ENCODE measurements at places on chromosomes 3 and 15.
A peak's percentile ranks its signal among the peaks of the same experiment; 100 is the strongest.

GRCh38 chr3:20405231-20405630, 219.2 kb upstream of the SGO1 start:
- no peak for DNase-seq

DNA sequence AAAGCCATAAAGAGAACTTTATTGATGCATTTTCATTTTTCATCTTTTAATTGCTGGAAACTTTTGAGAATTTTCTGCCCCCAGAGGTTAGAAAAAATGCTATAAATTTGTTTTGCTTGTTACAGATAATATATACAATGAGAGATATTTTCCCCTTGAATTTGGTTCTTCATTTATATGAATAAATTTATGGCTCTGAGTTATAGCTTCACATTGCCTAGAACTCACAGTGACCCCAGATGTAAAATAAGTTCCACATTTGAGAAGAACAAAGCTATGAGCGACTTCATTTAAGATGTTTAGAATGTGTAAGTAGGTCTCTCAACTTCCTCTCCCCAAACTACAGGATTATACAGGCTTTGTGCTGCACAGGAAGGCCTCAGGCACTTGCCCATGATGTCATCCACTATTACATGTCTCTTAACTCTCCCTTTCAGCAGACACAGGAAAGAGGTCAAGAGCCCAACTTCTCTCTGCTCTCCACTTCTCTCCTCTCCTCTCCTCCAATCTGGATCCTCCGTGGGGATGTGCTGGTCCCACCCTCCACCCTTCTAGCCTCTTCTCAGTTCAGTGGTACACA, 92.8 kb downstream of the DUT start:
- DNase-seq, result no peak

DNA sequence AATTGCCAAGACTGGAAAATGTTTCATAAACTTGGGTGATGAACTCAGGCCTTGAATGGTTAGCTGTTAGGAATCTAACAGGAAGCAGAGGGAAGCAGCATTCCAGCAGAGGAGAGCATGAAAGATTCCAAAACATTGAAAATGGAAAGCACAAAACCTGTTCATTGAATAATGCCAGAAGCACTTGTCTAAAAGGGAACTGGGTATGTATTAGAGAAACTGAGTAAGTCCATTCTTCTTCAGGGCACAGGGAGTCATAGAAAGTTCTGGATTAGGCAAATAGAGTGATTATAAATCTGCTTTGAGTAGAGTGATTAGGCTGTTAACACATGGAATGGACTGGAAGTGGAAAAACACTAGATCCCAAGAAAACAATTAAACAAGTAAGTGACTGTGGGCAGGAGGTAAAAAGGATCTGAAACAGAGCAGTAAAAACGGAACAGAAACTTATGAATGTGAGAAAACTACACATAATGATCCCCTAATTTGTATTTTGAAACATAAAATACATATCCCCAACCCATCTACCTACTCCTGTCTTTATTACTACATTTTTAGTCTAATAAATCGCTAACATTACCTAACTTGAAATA, 343.4 kb downstream of the TBC1D5 start:
- DNase-seq, result no peak

GRCh38 chr3:130654921-130655320, 91.7 kb downstream of the PIK3R4 start:
- no peak for DNase-seq

DNA sequence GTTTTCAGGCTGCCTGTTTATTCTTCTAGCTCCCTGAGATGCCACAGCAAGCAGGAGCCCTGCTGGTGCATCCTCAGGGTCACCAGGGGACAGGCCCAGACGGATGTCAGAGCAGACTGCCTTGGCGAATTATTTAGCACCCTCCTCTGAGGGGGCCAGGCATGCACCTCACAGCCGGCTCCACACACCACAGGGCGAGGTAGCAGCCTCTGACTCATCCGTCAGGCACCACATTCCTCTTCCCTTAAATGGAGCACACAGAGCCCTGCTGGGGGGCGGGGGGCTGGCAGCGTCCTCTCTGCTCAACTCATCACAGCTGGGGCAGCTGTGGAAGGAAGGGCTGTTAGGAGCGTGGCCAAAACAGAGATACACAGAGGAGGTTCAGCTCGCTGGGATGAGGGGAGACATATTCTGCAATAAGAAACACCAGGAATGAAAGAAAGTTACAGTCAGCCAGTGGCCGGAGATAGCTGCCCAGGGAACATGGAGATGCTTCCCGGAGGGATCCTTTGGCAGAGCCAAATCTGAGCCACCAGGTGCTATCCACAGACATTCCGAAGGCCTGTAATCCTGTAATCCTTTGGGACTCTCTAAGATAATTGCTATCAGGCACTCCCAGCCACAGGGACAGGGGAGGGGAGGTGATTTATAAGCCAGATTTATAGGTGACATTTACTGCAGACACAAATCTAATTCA, 13.9 kb upstream of the PRICKLE2 start:
- no peak for DNase-seq

DNA sequence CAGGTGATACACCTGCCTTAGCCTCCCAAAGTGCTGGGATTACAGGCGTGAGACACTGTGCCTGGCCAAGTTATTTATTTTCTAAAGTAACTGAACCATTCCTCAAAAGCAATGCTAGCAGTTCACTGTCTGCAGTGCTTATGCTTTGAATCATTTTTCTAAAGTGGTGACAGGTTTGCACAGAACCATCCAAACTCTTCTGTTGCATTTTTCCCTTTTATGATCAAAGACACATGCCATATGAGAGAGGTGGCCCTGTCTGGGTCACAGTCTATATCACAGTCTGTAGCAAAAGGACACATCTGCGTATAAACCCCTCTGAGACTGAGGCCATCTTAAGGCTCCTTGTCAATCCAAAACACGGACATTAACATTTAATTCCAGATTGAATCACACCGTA, 17.2 kb downstream of the CDCP1 start:
- no peak for DNase-seq

DNA sequence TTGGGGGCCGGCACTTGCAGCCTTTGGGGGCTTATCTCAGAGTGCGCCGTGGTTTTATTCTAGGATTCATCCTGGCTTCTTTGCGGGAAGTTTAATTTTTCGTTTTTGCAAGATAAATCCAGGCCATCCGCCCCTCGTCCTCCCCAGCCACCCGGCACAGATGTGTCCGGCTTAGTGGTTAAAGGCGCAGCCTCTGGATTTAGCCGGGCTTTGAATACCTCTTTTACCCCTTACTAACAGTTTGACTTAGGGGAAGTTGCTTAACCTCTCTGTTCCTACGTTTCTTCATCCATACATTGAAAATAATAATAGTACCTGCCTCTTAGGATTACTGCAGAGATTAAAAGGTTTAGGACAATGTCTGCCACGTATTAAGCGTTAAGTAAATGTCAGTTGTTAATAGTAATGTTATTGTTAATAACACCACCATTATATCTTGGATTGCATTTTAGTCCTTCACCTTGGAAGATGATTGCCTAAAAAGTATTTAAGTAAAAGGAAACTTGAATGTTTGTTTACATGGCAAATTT, 714 bp downstream of the ECT2 start:
- DNase-seq, result peak; percentile 7

DNA sequence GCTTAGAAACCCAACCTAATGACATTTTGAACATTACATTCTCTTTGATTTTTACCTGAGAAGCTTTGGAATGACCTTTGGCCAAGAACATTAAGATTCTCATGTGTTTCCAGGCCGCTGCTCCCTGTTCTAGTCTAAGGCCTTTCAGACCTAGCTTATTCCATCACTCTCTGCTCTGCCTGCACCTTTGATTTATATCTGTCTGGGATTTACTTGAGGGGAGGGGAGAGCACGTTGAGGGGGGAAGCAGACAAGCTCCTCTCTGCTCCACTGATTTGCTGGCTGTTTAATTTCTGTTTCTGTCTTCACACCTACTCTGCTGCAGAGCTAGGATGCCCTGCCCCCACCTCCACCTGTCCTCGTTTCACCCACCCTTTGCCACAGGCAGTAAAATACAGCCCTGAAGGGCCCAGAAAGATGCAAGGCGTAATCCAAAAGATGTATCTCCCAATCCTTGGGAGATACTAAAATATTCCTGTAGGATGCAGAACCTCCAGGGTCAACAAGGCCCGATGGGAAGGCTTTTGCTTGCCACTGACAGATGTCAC, 429.8 kb downstream of the EPHB1 start:
- DNase-seq, result no peak

GRCh38 chr3:116390318-116390717, 55.0 kb downstream of the LSAMP start:
- DNase-seq, result no peak

- no peak for DNase-seq
These were observed 182.5 kb downstream of the CACNA2D3 start for GRCh38 chr3:54304877-54305276.

GRCh38 chr3:100335434-100335833, 877 bp downstream of the NIT2 start:
- peak; percentile 26 for DNase-seq

DNA sequence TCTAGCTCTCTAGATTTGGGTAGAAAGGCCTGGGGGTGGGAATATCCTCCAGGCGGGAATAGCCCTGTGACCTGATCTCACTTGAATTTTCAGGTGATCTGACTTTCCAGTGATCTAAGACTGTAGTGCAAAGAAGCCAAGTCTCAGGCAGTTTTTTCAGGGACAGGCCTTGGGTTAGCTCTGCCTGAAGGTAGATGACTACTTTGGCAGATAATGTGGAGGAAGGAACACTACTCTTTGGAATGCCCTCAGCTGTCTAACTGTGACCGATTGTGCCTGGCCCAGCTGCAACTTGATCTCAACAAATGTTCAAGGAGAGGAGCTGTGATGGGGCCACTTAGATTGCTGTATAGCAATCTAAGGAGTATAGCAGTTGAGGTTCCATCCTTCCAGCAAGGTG, 193.7 kb downstream of the TCF12 start:
- no peak for DNase-seq

GRCh38 chr3:189937302-189938127, 183.2 kb downstream of the P3H2 start:
- DNase-seq, result no peak

- DNase-seq, result no peak
These were observed 70.7 kb downstream of the DCLK3 start for GRCh38 chr3:36693670-36694069.

DNA sequence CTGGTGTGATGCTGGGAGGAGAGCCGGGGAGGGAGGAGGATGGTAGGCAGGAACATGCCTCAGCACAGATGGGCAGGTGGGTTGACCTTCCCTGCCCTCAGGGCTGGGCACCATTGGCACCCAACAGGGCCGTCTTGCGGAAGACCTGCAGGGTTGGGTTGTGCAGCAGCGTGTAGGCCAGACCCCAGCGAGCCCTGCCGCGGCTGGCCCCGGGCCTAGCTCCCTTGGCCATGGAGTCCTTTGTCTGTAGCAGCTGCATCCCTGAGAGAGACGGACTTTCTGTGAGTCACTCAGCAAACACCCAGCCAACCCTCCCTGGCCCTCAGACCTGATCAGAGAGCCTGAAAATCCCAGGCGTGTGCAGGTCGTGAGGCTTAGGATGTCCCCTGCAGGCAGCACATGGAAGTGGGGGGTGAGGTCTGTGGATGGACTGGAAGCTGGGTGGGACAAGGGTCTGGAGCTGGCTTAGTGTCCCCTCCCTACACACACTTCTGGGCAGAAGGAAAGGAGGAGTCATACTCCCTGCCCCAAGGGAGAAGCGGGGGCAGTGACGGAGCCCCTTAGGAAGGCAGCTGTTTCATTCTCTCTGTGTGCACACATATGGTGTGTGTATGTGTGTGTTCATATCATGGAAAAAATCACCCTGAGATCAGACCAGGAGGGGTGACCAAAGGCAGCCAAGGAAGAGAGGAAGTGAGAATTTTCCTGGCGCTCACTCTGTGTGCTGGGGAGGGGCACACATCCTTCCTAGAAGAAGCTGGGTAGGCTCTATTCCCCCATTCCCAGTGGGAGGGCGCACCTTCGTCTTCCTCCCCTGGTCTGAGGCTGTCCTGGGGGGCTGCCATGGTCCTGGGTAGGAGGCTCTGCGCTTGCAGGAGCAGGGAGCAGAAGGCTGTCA, 6.7 kb downstream of the ISLR start:
- no peak for DNase-seq

- DNase-seq, result no peak
These were observed 78.5 kb downstream of the KBTBD8 start for GRCh38 chr3:67076607-67077006.

- DNase-seq, result no peak
These were observed 9.8 kb upstream of the WWTR1 start for GRCh38 chr3:149667576-149667975.

GRCh38 chr3:99659032-99659431, 20.6 kb downstream of the COL8A1 start:
- no peak for DNase-seq

- no peak for DNase-seq
These were observed 394.1 kb downstream of the PTPRG start for GRCh38 chr3:61955483-61955882.

- DNase-seq, result no peak
These were observed 46.6 kb downstream of the HHLA2 start for GRCh38 chr3:108342837-108343486.

DNA sequence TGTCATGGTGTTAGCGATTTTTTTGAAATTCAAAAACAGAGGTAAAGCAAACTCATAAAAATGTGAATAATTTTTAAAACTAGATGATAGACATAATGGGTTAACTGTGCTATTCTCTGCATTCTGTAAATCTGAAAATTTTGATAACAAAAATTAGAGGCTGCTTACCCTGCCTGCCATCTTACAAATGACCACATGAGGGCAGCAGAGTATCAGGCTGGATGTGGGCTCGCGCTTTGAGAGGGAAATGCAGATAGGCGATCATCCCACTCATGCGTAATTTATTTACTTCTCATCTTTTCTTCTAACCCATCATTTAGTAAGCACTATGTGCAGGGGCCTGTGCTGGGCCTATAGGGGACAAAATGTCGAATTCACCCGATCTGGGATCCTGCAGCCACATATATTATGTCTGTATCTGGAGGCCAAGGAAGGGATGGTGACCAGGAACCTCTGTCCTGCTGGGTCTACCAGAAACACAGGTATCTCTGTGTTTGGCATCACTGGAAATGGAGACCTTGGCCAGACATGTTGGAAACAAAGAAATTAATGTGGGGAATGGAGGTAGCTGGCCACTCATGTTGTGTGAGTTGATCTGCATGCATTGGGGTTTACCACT, 7.8 kb upstream of the RAD18 start:
- DNase-seq, result peak; percentile 81

- no peak for DNase-seq
These were observed 79.8 kb downstream of the FOXP1 start for GRCh38 chr3:71503525-71504249.

GRCh38 chr15:31461375-31461774, 134.7 kb downstream of the KLF13 start:
- no peak for DNase-seq

- DNase-seq, result no peak
These were observed 44.3 kb downstream of the DHX30 start for GRCh38 chr3:47847260-47847659.

GRCh38 chr3:71709908-71710511, 15.2 kb downstream of the EIF4E3 start:
- peak; percentile 46 for DNase-seq

DNA sequence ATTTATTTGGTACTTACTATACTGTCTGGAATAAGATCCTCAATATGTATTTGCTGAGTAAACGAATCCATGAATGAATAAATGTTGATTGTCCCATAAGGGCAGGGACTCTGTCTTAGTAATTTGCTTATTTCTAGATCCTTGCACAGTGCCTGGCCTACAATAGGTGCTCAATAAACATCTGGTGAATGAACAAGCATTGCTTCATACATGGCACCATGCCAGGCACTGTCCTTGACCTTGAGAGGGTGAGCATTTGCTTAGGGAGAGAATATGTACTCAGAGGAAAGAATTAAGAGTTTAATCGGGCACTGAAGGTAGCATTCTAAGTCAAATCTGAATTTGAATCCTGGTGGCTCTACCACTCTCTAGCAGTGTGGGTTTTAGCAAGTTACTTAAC, 282.1 kb downstream of the THSD4 start:
- no peak for DNase-seq

- DNase-seq, result no peak
These were observed 64.6 kb downstream of the PEAK1 start for GRCh38 chr15:77355321-77355720.

All from CD4-positive, alpha-beta T cell treated with Interleukin-17A for 1 hour (primary cell).